ENCODE measurements at places on chromosomes 3 and 15.

- DNase-seq, result peak; percentile 50
Measured at GRCh38 chr3:88019024-88019423, 39.8 kb downstream of the CGGBP1 start.

DNA sequence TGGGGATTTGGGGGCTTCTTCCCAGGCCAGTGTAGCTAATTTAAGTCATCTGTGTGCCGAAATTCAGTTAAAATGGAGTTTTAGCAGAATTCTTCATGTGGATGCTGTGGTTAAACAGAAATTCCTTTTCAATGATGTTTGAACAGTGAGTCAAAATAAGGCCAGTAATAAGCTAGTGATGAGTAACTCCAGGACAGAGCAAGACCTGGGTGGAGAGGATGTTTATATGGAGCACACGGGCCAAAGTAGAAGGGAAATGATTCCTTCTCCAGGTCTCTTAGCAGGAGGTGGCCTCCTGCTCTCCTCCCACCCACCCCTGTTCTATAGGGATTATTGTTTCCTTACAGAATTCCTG, 31.9 kb upstream of the UACA start:
- peak; percentile 85 for DNase-seq

DNA sequence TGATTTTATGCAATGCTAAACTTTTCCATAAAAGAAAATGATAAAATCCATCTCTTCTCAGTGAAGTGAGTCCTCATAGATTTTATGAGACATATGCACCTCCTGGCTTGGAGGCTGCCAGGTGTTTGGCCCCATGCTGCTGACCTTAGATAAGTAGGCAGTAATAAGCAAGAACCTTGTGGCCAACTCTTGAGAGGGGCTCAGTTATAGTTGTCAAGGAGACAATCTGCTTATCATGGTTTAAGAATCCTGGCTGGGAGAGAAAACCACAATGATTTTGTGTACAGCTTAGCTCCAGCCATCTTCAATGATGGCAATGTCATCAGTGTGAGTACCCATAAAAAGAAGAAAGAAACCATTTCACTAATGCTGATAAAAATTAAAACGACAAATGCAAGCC, 252.1 kb downstream of the CPNE4 start:
- DNase-seq, result peak; percentile 31

DNA sequence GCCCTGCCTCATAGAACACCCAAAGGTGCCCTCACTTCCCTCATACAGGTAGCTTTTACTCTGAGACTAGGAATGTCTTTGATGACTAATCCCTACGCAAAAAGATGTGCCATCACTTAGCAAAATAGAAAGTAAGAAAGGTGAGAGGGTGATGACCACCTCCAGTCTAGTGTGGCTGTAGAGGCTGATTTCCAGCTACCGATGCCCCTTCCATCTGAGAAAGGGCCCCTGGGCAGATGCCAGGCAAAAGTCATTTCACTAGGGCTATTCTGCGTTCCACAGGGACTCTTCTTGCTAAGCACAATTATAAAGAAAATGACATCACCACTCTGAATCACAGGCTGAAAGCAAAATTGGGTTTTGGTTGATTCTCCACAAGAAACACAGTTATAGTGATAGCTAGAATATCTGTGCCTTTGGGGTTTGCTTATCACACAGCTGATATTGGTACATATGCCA, 77.4 kb downstream of the RBPMS2 start:
- peak; percentile 41 for DNase-seq

DNA sequence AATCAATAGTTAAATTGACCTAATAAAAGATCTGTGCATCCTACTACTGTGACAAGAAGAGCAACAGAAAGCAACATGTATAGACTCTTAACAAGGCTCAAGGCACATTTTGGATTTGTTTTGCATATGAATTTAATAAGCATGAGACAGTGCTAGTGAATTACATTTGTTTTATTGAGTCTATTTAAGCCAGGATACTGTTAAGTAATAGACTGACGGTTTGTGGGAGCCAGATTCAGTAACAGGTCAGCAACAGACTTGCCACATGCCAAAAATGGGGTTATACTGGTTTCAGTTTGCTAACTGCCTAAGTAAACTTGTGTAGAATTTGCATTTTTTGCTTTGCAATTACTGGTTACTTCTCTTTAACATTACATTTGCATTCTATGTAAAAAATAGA, 54.0 kb downstream of the MBNL1 start:
- DNase-seq, result no peak

DNA sequence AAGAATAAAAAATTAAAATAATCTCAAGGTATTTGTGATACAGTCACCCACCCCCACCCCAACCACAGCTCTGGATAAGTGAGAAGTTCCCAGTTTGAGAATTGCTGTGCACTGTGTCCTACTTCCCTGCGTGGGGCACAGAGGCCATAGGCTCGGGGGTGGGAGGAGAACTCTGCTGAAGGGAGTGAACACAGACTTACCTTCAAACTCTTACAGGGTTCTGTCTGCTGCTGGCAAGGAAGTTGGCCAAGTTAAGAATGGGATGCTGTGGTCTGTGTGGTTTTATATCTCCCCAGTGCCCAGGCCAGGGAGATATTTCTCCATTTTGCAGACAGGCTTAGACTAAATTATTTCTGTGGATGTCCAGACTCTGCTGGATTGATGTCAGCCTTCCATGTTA, 37.6 kb downstream of the SPTSSB start:
- DNase-seq, result no peak

GRCh38 chr15:42510258-42511006, 15.0 kb downstream of the SNAP23 start:
- no peak for DNase-seq

DNA sequence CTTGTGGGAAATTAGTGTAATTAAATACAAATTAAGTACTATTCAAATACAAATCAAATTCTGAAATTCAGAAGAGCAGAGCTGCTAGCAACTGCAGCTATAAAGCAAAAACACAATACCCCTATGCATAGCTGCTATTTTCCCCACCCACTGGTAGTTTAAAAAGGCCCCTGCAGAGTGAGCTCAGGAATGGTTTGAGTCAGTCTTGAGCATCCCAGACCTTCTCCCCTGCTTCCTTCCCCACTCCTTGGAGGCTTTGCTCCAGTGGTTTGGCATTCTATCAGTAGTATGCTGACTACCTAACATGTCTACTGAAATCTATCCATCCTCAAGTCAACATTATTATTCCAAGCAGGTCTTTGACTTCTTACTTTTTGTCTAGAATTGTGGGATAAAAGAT, 53.0 kb downstream of the EFHB start:
- DNase-seq, result no peak

- DNase-seq, result no peak
Measured at GRCh38 chr3:154943981-154944380, 136.1 kb upstream of the MME start.

DNA sequence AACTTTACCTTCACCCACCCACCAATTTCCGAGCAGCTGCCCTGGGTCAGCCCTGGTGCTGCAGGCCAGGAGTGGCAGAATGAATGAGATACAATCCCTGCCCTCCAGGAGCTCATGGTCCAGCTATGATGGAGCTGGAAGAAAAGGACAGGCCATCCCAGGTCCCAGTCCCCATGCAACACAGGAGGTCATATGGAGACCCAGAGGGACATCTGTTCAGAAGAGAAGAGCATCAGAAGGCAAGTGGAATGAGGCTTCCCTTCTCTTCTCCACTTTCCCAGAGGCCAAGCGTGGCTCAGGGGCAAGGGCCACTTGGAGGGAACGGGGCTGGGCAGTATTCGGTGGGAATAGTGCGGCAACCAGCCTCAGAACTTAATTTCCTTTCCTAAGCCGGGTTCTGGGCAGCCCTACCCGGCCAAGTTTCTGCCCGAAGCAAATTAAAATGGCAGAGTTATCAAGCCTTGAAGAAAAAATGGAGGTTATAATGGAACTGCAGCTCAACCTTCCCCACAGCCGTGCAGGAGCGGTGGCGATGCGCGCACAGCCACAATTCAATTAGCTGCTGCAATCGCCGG, 35.9 kb downstream of the TLE3 start:
- peak; percentile 20 for DNase-seq

GRCh38 chr3:116093374-116093773, 351.9 kb downstream of the LSAMP start:
- no peak for DNase-seq

DNA sequence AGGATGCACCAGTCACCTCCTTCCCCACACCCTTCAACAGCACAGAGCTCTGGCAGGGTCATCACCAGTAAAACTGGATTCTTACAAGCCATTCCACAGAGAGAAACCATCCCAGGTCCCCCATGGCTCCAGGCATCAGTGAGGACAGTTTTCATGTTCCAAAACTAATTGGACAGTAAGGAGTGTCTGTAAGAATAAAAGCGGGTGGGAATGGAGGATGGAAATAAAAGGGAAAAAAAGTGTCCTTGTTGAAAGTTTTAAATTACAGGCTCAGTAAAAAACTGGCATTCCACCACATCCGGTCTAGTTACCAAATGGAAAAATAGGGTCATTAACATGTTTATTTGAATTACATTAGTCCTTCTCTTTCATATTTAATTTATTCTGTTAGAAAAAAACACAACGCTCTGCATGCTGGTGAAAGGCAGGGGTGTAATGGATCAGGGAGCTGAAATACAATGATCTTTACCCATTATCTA, 117.4 kb downstream of the TIGIT start:
- DNase-seq, result peak; percentile 68

DNA sequence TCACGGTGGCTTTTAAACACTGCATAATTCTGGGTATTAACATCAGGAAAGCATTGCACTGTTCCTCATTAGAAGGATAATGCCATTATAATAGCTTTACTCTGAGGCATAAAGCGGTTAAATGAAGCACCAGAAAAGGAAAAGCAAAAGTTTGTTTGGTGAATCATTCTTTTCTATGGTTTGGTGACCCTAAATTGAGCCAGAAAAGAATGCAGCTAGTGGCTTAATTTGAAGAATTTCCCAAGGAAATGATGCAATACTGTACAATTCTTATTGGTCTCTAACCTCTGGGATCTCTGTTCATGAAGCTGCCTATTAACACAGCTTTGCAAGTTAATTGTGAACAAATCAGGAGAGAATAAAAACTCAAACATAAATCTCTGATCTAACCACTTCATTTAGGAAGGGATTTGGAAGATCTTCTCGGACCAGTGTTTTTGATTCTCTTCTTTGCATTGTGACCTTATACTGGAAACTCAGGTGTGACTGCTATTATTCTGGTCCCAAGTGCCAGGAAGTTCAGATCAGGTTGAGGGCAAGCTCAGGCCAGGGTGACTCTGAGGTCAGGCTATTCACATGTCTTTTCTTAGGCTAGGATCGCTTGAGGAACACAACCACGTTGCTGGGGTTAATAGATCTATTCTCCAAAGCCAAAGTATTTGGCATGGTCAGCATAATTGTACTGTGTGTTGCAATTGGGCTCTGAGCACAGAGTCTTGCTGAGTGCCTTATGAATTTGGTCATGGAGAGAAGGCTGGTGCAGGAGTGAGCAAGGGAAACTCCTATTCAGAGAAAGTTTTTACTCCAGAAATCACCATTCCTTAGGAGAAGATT, 11.3 kb upstream of the DLG1 start:
- DNase-seq, result peak; percentile 93

DNA sequence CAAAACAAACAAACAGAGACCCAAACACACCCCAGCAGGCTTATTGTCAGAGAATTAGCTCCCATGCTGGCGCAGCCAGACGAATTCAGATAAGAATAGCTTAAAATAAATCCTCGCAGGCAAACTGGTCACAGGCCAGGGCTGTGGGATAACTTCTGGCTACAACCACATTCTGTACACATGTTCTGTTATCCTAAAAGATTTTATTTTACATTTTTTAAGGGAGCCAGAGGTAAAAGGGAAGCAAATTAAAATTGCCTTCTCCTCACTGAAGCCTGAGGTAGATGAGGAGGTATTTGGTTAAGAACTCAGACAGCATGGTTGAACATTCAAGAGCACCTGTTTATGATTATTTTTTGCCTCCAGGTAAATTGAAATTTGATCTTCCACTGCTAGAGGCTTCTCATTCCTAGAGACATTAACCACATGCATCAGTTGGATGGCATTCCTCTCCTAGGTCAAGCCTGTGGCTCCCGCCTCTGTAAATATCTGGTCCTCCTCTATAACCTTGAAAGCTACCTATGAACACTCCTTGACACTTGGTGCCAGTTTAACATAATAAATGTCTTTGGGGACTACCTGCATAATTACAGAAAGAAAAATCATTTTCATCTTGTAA, 190.3 kb downstream of the SATB1 start:
- DNase-seq, result peak; percentile 54

DNA sequence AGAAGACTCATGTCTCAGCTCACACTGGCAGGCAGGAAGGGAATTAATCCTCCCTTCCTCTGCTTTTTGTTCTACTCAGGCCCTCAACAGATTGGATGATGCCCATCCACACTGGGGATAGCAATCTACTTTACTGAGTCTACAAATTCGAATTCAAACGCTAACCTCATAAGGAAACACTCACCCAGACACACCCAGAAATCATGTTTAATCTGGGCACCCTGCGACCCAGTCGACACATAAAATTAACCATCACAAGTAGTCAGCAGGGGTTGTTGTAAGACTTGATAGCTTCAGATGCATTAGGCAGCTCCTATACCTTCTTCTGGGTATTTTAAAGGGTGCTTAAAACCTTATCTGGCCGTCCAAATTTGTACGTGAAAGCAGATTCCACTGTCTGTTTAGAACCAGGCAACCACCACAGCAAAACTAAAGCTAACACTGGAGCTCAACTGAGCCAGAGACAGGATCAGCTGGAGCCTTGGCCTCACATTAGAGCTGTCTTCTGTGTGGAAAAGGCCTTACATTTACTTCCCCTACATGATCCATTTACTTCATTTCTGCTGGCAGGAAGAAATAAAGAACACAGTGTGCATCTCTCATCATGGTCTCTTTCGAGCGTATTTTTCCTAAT, 407.3 kb upstream of the PPP2R3A start:
- no peak for DNase-seq

- peak; percentile 48 for DNase-seq
Measured at GRCh38 chr3:139173372-139174108, 128.8 kb upstream of the PRR23C start.

DNA sequence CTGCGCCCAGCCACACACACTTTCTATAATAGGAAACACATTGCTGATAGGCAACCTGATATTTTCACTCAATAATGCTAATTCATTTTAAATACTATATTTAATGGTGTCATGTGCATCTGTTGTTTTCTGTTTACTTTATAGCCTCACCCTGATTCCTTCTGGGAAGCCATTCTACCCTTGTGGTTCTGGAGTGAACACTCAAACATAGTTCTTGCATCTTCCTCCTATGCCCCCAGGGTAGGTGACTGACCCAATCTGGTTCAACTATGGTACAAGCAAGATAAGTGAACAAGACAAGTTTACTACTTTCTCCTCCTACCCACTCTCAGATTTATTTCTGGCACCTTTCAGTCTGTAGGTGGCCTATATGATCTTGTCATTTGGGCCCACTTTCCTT, 4.3 kb upstream of the SCG3 start:
- no peak for DNase-seq
